Motor neuron (in vitro differentiated cells): ENCODE measurements at places on chromosomes 7 and 10.

GRCh38 chr10:118585234-118585633 is 10.2 kb downstream of the PRLHR start:
- ATAC-seq: no peak

GRCh38 chr10:96758423-96758822 is 38.1 kb upstream of the PIK3AP1 start:
- ATAC-seq: no peak

- no peak for ATAC-seq
These were observed 10.2 kb upstream of the SDHAF3 start for GRCh38 chr7:97107192-97107800.

- ATAC-seq: peak; percentile 99
These were observed 139.3 kb downstream of the C1GALT1 start for GRCh38 chr7:7321681-7322080.
